ENCODE measurements at places on chromosomes 5 and 9. TPM values are rescaled to one million over a fixed set of nuclear protein-coding genes. Genes with fewer than 3 reads are reported as not detected.

Gene AHRR
- 0.69 TPM for total RNA-seq

Gene CD274
- total RNA-seq = 0.55 TPM

Gene LCP2
- not detected for total RNA-seq

Gene ZFP37
- 7.9 TPM for total RNA-seq

Gene ELAVL2
- total RNA-seq = 1.7 TPM

Gene PTGES
- total RNA-seq = 0.19 TPM

Gene SHOC1
- not detected for total RNA-seq

Gene CTXN3
- total RNA-seq = not detected

Gene FGF10
- total RNA-seq = 2.7 TPM

Gene RNF183
- total RNA-seq = 0.44 TPM

Gene KCNN2
- 2.0 TPM for total RNA-seq

All from progenitor cell of endocrine pancreas (in vitro differentiated cells).